ENCODE measurements at places on chromosomes 5 and 9.

GRCh38 chr5:111704452-111705085 is 52.4 kb downstream of the NREP start:
- no peak for DNase-seq

GRCh38 chr5:176533894-176534611 is 3.1 kb downstream of the RNF44 start:
- no peak for DNase-seq

- DNase-seq: no peak
Measured at GRCh38 chr5:111387361-111387760, 125.0 kb downstream of the STARD4 start.

DNA sequence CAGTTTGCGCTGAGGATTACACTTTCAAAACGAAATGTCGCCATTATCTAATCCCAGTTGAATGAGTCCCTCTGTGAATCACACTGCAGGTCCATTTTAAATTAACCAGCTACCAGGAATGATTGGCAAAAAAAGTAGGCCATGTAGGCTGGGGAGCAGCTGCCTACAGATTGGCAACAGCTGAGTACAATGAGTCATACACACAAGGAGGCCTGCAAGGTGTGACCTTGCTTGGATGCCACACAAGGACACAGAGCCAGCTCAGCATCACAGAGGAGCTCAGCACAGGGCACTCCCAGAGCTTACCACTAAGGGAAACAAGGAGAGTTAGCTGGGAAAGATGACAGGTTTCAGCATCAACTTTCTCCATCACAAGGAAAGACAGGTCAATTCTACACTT is 12.9 kb downstream of the HAVCR1 start:
- DNase-seq: no peak

DNA sequence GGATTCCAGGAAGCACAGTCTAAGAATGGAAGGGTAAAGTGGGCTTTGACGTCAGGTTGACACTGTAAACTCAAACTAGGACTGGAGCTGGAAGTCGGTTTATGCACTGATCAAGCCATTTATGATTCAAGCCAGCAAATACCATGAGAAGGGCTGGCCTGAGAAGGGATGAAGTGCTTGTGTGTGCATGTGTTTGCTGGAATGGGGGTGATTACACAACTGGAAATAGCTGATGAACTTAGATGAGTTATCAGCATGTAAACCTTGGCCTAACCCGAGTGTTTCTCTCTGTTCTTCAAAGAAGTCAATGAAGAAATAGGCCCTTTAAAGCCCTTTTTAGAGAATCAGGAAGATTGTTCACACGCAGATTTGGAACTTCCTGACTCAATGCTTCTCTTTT is 287.6 kb downstream of the RFX3 start:
- no peak for DNase-seq

DNA sequence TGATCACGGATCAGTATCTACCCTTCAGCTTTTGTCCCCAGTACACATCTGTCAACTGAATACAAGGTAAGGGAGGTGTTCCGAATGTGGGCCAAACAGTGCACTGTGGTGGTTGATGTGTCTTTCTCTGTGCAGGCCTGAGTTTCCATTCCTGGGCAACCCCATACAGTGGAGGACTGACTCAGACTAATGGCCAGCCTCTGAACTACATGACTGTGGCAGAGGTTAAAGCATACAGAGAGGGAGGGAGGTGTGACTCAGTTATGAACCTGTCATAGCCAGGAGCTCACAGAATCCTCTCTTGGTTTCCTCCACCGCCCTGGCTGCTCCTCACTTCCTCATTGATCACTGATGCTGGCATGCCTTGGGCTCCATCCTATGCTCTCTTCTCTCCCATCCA is 136.4 kb upstream of the TAS2R1 start:
- DNase-seq: peak; percentile 90

DNA sequence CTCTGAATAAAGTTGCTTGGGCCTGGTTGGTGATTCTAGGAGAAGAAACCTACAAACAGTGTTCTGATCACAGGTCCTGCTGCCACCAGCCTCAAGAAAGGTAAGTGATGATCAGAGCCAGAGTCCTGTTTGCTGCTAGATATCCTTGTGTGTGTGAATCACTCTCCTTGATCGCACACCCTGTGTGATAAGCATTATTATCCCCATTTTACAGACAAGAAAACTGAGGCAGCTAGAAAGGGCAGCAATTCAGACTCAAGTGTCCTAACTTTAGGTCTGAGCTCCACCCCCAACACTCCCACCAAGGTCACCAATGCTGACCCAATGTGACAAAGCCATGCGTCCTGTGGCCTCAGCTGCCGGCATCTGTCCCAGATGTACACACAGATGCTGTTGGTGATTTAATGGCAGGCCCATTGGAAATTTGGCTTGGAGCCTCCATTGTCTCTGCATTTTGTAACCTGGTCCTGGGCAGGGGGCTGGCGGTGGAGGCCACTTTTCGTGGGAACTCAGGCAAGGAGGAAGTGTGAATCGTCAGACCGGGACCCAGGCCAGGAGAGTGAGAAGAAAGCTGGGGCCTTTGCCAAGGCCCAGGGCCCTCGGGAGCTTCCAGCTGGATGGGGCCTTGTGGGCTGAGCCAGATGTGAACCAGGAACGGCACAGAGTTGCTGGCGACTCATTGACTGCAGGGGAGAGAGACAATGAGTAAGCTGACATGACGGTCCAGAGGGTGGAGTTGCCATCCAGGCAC is 29.8 kb upstream of the GGTA1 start:
- peak; percentile 94 for DNase-seq

DNA sequence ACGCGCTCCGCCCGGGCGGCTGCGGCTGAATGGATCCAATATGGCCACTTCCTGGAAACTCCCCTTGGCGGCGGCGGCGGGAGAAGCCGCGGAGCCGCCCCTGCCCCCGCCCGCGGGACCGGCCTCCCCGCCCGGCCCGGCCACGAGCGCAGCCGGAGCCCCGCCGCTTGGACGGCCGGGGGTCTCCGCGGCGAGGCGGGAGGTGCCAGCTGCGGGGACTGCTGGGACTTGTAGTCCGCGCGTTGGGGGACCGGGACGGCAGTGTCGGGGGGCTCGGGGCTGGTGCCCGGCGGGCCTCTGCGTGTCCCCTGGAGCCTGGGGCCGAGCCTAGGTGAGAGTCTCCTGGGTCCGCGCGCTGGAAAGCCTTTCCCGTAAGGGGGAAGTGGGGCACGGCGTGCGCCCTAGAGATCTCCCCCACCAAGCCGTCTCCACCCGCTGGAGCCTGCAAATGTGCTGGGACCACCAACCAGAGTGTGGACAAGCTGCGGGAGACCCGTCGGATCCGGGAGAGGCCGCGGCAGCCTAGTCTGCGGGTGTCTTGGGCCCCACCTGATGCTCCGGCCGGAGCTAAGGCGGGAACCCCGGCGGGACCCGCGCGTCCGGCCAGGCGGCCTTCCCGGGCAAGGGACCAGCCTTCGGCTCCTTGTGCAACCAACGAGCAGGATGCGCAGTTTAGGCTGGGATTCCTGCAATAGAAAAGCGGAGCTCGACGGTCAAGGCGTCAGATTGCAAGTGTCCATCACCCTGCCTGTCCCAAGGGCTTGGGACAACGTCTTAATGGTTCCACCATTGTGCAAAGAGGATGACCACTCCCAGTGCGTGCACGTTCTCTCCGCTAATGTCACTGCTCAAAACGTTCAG is at the start of gene SEPTIN8:
Gene SEPTIN8, minus strand, starts transcription at position 31 of the 861 bp plus-strand sequence. CDS start 102 bp downstream, outside the sequence.
- DNase-seq: peak; percentile 64

GRCh38 chr5:112106878-112107277 is 312.2 kb downstream of the EPB41L4A start:
- DNase-seq: no peak

DNA sequence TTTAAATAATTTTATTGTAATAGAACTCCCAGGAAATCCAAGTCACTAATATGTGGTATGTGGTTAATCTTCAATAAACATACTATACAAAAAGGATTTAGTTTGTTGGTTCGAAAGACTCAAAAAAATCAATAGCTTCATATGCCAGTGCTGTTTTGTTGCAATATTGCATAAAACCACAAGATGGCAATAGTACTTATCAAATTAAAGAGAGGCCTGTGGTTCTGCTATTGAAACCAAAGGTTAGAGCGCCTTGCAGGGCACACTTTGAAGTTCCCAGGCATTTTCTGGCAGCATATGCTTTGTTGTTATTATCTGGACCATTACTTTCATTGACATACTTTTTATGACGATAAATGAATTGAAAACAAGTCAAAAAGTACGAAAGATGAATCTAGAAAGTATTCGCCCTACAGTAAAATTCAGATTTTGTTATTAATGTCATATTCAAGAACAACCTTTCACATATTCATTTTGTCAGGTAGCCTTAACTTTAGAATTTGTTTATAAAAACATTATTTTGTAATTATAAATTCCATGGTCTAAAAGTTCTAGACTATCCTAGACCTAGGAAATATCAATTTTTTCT is 316.3 kb downstream of the MCTP1 start:
- DNase-seq: peak; percentile 83

GRCh38 chr9:91207397-91207728 is 154.4 kb downstream of the AUH start:
- DNase-seq: no peak

DNA sequence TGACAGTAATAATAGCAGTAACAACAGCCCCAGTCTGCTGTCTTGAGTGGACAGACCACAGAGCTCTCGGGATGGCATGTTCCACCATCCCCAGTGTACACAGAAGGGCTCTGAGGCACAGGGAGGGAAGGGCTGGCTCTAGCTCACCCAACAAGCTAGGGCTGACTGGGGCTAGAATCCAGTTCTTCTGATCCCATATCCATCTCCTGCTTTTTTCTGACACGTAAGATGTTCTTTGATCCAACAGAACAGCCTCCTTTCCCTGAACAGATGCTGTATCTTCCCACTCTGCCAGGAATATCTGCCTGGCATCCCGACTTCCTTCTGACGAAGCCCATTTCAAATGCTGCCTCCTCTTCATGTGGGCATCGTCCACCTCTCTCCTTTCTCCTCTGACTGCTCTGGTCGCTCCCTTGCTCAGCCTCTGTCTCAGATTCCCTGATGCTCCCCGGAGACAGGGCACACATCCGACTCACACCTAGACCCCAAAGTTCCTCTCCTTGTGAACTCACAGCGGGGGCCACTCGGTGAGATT is 43.6 kb upstream of the CLK4 start:
- DNase-seq: no peak

DNA sequence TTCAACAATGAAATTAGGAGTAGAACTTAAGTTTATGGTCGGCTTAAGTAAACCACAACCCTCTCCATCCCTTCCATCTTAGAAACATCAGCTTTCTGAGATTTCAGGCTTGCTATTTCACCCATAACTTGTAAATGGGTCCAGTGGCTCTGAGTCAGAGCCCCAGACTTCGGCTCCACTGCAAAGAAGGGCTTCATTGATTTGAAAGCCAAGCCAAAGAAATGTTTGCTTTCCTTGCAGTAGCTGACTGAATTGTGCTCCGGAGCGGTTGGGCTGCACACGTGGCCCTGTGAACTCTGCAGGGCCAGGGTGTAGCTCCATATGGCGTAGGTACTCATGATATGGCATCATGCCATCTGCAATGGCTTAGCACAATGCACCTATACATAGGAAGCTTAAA is 57.0 kb downstream of the NREP start:
- no peak for DNase-seq
